ENCODE measurements at places on chromosomes 13 and 19.

DNA sequence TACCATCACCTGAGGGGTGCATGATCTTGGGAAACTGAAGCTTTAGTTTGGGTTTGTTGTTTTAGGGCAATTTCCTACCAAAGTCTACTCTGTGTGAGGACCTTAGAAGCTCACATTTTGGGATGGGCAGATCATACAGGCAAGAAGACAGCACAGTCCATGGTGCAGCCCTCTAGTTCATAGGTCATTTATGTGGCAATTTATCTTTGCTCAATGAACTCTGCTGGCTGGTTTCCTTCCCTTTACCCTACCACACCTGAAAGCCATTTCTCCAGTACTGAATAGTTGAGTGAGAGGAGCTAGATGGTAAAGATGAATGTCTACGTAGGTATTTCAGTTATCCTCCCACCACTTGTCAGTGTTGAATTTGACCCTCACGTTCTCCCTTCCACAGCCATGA lies 87.5 kb upstream of the KLF12 start:
- DNase-seq: no peak

GRCh38 chr19:46624958-46625661 lies at the start of gene PTGIR:
Gene PTGIR (minus strand): TSS chr19:46625089. CDS start chr19:46624225, 864 bp downstream.
- DNase-seq: no peak

GRCh38 chr19:13102666-13103580 lies at the start of gene LYL1:
Gene LYL1 (minus strand): TSS chr19:13102858. CDS start chr19:13101171, 1,687 bp downstream.
- peak; percentile 80 for DNase-seq

GRCh38 chr13:78323848-78324247 lies 279.5 kb downstream of the POU4F1 start:
- no peak for DNase-seq

- no peak for DNase-seq
Observed at GRCh38 chr19:11554160-11554559, 4.9 kb downstream of the ELOF1 start.

GRCh38 chr13:20608438-20609020 lies 41.6 kb downstream of the IFT88 start:
- no peak for DNase-seq

DNA sequence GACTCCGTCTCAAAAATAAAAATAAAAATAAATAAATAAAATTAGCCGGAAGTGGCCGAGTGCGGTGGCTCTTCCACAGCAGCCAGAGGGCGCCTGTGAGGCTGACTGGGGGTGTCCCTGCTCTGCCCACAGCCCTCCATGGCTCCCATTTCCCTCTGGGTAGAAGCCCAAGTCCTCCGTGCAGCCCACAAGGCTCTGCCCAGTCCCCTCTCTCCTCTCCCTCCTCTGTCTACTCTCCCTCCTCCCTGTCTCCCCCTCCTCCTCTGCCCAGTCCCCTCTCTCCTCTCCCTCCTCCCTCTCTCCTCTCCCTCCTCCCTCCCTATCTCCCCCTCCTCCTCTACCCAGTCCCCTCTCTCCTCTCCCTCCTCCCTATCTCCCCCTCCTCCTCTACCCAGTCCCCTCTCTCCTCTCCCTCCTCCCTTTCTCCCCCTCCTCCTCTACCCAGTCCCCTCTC lies 20.4 kb downstream of the MISP start:
- peak; percentile 73 for DNase-seq

- DNase-seq: no peak
Observed at GRCh38 chr19:2638417-2638940, 64.0 kb downstream of the GNG7 start.

- DNase-seq: no peak
Observed at GRCh38 chr19:5038631-5039271, 69.8 kb downstream of the KDM4B start.

GRCh38 chr19:19338082-19338481 lies 17.5 kb downstream of the MAU2 start:
- no peak for DNase-seq

DNA sequence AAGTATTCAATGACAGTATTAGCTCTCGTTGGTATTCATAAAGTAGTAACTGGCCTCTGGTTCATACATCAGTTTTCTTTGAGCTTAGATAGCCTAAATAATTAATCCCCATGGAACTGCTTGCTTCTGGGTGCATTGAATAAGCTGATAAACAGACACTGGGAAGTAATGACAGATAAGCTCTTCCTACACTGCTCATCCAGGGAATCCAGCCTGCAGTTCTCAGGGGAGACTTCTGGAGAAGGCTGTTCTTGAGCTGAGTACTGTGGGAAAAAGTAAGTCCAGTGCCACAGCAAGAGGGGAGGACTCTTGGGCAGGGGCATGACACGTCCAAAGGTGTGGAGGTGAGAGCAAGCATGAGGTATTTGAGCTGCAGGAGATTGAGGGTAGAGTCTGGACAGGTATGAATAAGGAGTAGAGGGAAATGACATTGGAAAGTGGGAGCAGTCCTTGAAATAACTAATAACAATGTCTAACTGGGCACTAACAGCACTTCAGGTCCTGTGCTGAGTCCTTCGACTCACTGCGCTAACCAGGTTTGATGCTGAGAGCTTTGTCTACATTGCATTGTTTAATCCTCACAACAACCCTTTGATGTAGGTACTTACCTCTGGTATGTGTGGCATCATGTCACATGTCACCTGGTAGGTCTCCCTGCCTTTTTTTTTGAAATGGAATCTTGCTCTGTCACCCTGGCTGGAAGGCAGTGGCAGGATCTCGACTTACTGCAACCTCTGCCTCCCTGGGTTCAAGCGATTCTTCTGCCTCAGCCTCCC lies 7.2 kb downstream of the GARRE1 start:
- no peak for DNase-seq

- no peak for DNase-seq
Observed at GRCh38 chr19:7859831-7860713, 14.1 kb downstream of the PRR36 start.

DNA sequence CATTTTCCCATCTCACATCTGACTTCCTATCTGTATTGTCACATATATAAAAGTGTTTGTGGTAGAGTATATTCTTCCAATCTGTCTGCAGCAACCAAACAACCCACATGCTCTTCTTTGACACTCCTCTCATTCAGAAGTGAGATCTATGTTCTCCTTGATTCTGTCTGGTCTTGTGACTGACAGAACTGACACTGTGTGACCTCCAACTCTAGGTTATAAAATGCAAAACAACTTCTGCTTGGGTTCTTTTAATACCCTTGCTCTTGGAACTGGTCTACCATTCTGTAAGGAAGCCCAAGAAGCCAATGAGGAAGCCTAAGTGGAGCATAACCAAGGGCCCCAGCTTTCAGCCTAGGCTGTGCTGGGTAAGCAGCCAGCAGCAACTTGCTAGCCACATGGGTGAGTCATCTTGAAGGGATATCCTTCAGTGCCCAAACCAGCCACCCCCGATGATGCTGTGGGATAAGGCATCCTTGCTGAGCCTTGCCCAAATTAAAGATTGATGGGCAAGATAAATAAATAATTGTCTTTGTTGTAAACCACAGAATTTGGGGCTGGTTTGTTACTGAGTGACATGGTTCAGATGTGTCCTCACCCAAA lies 18.4 kb upstream of the ITM2B start:
- DNase-seq: no peak

DNA sequence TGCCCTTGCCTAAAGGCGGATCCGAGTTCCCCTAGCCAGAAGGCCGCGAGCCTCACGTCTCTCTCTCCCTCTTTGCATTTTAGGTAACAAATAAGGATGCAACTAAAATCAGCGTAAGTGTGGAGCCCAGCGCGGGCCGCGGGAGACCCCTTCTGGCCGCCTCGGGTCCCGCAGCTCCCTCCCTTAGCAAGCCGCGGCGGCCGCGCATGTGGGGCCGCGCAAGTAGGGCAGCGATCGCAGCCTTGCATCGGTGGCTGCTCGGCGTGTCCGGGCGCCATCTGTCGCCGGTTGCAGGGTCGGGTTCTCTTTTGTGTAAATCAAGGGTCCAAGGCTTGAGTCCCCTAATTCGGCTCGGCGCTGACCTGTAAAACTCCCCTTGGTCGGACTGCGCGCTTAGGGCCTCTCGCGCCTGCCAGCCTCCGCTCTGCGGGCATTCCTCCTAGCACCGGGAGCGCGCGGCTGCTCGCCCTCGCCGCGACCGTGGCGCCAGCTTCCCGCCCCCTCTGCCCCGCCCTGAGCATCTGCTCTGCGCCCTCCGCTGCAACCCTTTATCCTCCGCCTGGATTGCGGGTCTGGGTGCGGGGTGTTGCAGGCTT lies 2.7 kb downstream of the VSTM2B start:
- DNase-seq: peak; percentile 83

DNA sequence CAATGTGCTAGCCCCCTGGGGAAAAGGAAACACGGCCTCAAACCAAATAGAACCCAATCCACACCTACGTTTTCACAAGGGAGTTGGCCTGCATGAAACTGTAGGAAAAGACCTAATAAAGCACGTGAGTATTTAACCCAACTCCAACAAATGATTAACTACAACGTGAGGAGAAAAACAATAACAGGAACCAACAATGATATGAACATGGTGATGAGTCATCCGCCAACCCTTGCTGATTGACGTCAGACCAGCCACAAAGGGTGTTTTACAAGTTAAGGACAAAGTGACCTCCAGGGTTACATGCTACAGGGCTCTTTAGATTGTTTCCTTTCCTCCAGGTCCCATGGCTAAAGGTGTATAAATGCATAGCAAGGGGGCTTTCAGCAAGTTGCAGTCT lies 460.5 kb downstream of the COG6 start:
- peak; percentile 78 for DNase-seq

- DNase-seq: no peak
Observed at GRCh38 chr13:110259651-110260050, 47.3 kb downstream of the COL4A1 start.
